ENCODE measurements at places on chromosomes 6 and 20.
A peak's percentile ranks its signal among the peaks of the same experiment; 100 is the strongest.

GRCh38 chr6:37289931-37290330, 32.0 kb upstream of the TMEM217 start:
- DNase-seq, result peak; percentile 77

- no peak for DNase-seq
Observed at GRCh38 chr20:38143646-38144554, 21.2 kb downstream of the TGM2 start.

DNA sequence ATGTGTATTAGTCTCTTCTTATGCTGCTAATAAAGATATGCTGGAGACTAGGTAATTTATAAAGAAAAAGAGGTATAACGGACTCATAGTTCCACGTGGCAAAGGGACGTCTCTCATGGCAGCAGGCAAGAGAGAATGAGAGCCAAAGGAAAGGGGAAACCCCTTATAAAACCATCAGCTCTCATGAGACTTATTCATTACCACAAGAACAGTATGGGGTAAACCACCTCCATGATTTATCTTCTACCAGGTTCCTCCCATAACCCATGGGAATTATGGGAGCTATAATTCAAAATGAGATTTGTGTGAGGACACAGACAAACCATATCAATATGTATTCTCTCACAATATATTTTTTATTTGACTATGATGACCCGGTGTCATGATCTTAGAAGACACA, 109.1 kb downstream of the UTRN start:
- no peak for DNase-seq

- DNase-seq, result no peak
Observed at GRCh38 chr20:50628332-50628731, 63.0 kb downstream of the RIPOR3 start.

- no peak for DNase-seq
Observed at GRCh38 chr6:2714111-2714895, 36.4 kb downstream of the MYLK4 start.

DNA sequence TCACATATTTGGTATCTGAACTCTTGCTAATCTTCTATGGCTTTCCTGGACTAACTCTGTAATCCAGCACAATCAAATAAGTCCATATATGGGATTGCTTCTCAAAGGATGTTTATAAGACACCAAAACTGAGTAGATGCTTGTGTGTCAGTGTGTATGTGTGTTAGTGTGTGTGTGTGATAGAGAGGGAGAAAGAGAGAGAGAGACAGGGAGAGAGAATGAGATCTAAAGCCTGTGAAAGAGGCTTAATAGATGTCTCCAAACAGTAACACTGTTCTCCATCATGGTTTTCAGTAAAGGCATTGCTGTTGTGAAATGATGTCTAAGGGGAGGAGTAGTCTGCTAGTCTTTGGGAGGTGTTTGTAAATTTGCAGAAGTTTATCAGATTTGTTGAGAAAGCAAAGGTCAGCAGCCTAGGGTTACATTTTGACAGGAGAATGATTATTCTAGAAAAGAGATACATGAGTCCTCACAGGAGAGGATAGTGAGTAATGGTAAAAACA, 73.9 kb upstream of the MLIP start:
- no peak for DNase-seq

GRCh38 chr20:57391439-57392301, 474 bp downstream of the RBM38 start:
- peak; percentile 57 for DNase-seq

DNA sequence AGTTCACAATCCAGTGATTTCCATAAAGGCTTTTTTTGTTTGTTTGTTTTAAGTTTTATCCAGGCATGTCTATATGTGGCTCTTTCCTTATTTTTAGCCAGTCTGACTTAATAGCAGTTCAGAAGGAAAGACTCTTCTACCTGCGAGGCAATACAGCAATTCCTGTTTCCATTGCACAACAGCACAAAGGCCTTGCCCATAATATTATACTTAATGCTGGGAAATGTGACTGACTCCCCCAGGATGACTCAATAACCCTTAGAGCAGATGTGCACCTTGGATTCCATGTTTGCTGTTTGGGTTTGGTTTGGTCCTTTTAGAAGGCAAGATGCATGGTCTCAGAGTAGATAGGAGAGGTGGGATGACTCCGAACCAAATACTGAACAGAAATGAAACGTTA, 184.1 kb downstream of the MTFR2 start:
- no peak for DNase-seq

GRCh38 chr6:19150307-19150706, 686.9 kb upstream of the ID4 start:
- no peak for DNase-seq

DNA sequence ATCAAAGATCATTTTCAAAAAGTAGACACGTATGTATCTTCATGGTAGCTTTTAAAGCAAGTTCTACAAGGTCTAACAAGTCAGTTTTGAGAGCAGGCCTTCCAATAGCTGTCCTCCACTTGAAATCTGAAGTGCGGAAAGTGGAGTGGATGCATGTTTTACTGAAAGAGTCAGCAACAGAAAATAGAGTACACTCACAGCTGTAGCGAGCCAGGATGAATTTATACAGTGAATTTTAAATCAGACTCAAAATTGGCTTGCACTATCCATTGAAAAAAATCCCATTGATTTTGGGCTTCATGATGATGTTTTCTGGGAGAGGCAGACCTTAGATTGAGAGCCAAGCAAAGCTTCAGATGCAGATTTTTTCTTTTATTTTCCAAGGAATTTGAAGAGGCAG, 80.6 kb downstream of the GJA10 start:
- DNase-seq, result no peak
